Cerebellar nuclear complex (tissue), 1 donor: ENCODE measurements at places on chromosomes 7 and 10.

GRCh38 chr7:87411186-87411585 lies 64.3 kb downstream of the ABCB4 start:
- no peak for DNase-seq

DNA sequence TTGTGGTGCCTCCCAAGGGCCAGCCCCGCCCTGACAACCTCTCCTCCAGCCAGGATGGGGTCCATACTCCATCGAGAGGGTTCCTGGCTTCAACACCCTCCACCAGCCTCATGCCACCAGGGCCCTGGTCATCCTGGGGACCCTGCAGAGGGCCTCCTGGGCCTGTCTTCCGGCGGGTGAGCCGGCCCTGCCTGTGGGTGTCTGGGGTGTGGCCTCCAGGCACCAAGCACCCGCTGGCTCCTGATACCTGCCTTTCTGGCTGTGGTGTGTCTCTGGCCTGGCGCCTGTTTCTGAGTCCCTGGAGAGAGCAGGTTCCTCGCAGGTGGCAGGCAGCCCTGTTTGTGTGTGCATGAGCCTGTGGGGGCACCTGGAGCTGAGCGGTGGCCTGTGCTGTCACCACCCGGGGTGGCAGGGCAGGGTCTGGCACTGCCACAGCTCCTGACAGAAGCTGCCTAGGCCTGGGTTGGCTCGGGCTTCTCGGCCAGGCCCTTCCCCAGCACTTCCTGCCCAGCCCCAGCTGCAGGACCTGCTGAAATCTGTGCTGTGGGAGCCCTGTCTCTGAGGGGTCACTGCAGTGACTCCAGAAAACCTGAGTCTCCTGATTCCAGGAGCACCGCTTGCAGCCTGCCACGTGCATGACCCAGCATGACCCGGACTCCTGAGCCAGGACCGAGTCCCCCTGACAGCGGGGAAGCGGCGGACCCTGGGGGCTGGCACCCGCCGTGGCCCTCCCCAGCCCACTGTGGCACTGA lies 18.4 kb downstream of the ADAM8 start:
- no peak for DNase-seq

DNA sequence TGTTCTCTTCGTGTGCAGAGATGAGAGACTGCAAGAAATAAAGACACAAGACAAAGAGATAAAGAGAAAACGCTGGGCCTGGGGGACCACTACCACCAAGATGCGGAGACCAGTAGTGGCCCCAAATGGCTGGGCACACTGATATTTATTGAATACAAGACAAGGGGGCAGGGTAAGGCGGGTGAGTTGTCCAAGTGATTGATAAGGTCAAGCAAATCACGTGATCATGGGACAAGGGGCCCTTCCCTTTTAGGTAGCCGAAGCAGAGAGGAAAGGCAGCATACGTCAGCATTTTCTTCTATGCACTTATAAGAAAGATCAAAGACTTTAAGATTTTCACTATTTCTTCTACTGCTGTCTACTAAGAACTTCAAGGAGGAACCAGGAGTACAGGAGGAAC lies 762.1 kb downstream of the TNS3 start:
- DNase-seq: no peak

DNA sequence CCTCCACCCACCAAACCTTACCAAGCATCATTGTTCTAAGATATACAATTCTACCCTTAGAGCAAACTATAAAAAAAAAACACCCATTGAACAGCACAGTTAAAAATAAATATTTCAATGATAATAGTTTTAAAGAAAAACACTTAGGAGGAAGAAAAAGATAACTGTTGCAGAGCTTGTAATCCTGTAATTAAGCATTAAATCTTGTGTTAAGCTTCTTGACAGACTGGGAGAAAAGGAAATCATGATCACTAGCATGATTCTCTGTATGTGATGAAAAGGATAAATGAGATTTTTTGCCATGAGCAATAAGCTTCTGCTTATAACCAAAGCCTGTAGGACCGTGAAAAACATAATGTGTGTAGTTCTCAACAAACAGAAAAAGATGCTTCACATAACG lies 289.8 kb downstream of the CACNA2D1 start:
- no peak for DNase-seq

DNA sequence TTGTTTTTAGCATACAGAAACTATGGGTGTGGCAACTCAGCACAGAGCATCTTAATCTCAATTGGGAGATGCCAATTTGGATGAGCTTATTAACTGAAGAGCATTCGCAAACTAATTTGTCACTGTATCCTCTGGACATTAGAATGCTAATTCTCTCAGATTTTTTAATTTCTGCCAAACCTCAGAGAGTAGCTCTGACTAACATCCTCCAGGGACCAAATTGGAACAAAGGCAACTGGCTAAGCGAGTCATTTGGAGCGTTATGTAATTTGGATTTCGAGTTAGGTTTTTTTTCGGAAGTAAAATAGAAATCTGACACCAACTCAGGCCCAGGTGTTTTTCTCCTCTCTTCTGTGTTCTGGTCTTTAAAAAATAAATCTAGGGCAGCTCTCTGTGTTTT lies 201.9 kb downstream of the BMPER start:
- no peak for DNase-seq

DNA sequence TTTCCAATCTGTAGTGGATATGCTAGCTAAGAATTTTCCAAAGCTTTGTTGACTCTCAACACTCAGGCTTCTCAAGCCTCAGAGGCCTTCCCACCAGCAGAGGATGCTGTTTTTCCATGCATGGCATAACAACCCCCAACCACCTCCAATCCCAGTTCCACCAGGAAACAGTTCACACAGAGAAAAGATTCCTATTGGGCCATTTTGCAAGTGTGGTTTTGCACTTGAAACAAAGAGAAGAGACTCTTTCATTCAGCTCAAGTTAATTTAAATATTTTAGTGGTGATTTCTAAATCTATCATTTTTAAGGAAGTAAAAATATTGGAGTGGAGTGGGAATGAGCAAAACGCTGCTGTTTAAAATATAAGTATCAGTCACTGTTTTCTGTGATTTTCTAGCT lies 105.6 kb upstream of the COL1A2 start:
- DNase-seq: no peak

- DNase-seq: no peak
These were observed 25.9 kb downstream of the PFKFB3 start for GRCh38 chr10:6228647-6229046.

DNA sequence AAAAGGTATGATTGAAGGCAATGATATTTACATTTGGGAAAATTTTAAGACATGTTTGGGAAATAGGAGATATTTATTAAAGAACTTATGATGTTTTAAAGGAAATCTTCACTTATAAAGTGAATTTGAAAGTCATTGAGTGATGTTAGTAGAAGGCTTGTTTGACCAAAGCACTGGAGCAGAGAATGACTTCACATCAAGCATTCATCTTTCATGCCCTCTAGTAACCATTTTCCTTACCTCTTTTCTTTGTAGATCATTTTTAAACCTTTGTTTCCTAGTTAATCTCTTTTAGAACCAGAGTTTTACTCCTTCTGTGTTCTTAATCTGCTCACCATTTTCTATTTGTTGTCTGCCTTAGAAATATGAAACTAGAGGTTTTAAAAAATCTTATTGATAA lies 111.3 kb upstream of the FOXP2 start:
- no peak for DNase-seq

DNA sequence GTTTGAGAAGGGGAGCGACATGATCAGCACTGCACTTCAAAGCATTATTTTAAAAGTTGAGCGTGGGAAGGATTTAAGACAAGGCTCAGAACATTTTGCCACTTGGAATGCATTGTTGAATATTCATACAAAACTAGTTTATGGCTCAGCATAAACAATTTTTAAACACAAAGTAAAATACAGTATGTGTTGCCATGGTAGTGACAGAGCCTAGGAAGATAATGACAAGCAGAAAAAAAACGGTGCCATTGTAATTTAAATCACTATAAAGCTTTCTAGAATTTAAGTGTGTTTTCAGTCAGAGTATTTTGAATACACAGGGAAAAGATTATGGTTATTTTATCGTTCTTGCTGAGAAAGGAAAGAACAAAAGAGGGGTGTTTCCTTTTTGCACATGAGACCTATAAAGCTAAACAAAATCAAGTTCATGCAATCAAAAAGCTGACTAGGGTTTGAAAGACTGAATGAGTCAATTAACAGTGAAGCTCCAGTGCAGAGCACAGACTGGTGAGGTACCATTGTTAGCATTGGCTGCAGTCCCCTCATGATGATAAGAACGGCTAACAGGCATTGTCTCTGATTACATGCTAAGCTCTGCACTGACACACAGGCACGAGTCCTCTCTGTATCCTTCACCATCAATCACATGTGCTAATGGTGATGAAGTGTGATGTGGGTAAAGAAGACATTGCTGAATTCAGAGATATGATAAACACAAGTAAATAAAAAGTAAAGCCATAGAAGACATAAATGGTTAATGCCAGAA lies 181.9 kb upstream of the VSTM2A start:
- no peak for DNase-seq

DNA sequence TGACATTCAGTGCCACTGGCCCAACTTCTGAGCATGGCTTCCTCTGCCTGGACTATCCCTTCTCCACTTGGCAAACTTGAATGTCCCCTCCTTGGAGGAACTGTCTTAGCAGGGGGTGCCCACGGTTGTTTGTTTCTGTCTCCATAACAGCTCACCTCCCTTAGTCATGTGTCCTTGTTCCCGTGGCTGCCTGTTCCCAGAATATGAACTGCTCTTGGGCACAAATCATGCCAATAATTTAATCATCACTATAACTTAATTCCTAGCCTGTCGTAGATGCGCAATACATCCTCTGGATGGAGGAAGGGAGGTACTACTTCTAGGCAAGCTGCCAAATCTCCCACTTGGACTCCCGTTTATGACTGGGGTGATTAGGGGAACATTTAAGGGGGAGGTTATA lies 173.1 kb downstream of the MYOF start:
- no peak for DNase-seq

GRCh38 chr10:101481256-101481655 lies 106.8 kb downstream of the POLL start:
- no peak for DNase-seq

DNA sequence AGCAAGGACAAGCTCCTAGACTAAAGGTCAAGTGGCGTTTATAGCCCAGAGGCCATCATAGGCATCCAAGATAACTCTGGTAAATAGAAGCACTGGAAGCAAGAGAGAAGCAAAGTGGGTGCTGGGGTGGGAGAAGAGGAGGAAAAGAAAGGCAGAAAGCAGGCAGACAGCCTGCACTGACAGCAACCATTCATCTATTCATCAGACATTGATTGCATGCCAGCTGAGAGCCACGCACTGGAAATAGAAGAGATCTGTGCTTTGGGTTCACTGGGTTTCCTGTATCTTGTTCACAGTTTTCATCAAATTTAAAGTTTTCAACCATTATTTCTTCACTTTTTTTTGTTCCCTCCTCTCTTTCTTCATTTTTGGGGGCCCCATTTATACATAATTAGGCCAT lies 4.7 kb upstream of the SLIT1 start:
- no peak for DNase-seq

DNA sequence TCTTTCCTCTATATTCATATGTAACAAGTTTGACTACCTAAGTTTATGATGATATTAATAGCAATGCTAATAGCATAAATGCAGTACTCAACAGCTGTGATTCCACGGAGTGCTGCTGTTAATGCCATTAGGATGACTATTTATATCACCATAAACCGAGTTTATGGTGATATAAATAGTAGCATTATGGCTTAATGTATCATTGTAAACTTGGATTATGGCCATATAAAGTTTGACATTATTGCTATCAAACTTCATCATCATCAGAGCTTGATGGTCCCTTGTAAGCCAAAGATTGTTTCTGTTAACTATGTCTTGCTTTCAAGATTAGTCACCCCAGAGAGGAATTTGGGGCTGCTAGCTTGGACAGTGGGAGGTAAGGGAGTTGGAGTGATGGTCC lies 612.4 kb upstream of the C7orf33 start:
- no peak for DNase-seq

- DNase-seq: peak; percentile 31
These were observed 196.5 kb downstream of the PHF14 start for GRCh38 chr7:11170175-11170574.
